ENCODE measurements at places on chromosomes 12 and 14.

- DNase-seq: no peak
Measured at GRCh38 chr12:99450036-99450630, 197.4 kb upstream of the GARIN6 start.

DNA sequence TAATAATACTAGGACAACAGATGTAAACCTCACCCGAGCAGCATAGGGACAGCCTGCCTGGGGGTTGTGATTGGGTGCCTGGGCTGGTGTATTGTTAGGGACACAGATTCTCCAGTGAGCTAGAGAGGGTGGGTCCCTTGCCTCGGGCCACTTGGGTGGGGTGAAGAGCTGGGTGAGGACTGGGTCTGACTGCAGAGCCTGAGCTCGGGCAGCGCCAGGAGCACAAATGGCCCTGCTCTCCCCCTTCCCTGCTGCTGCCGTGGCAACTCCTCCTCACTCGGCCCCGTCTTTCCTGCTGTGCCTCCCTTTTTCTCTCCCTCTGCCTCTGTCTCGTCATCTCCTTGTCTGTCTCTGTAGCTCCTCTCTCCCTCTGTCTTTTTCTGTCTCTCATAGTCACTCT is 115.4 kb downstream of the GLT1D1 start:
- no peak for DNase-seq

DNA sequence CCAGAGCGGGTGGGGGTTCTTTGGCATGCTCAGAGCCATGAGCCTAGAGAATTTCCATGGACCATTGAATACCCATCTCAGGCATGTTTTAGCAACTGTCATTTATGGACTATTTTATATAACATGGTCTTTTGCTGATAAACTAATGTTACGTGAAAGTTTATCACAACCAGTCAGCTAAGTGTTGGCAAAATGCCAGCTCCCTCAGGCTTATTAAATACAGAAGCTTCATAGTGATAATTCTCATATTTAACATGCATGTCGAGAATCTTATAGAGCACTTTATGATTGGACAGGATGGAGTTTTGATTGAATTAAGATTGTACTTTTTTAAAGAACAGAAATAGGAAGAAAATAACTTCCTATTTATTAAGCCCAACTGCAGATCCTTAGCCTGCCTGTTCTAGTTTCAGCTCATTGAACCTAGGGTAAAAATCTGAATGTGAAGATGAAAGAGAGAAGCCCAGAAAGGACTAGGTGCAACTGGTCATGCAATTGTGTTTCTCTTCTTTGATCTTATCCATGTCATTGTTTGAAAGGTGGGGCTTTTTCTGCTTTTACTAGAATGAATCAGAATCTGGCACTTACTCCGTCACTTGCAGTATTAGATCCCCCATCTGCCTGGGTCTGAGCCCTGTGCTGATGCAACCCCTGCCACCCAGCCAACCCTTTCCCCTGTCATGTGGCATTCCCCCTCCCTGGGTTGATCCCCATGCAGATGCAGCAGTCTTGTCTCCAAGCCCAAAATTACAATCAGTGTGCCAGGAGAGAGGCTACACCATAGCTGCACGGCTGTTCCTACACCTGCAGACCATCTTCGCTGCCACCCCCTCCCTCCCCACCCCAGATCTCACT is 134.6 kb upstream of the EVL start:
- no peak for DNase-seq

DNA sequence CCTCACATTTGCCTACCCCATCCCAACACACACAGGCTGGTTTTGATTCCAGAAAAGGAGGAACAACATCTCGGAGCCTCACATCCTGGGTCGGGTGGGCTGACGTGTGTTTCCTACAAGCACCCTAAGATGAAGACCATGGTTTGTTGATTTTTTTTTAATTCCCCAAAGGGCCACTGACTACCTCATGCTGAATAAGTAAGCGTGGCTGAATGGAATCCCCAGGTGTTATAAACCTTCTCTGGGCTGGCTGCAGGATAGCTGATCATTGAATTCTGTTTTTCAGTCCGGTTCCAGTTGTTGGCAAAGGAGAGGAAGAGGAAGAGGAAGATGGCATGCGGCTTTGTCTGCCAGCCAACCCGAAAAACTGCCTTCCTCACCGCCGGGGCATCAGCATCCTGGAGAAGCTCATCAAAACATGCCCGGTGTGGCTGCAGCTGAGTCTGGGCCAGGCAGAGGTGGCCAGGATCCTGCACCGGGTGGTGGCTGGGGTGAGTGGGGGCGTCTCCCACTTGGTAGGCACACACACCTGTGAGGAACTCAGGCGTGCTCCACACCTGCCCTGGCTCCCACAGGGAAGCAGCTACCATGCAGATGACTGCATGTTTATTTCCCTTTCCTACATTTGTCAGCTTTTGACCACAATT is 42.0 kb downstream of the RIN3 start:
- DNase-seq: no peak

- no peak for DNase-seq
Measured at GRCh38 chr12:128789356-128789929, 34.3 kb downstream of the SLC15A4 start.

GRCh38 chr12:67968321-67968720 is 20.9 kb upstream of the IFNG-AS1 start:
- DNase-seq: no peak

GRCh38 chr14:59305836-59306555 is 117.5 kb downstream of the DAAM1 start:
- DNase-seq: no peak

- peak; percentile 82 for DNase-seq
Measured at GRCh38 chr14:99671235-99672224, 12.6 kb upstream of the CYP46A1 start.

- DNase-seq: no peak
Measured at GRCh38 chr12:5232291-5232690, 188.6 kb downstream of the KCNA5 start.

DNA sequence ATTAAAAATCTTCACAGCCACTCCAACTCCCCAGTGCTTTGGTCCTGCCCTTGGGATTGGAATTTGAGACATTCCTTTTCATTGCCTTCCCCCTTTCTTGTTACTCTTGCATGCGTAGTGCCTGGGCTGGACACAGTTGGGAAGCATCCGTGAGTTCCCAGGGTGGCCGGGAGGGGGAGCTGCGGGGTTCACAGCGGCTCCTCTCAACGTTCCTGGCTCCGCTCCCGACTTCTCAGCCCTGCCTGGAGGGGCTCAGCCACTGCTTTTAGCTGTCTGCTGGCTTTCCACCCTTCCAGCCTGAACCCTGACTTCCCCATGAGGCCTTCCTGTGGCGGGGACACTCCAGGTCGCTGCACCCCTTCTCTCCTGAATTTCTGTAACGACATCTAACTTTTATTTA is 3.2 kb downstream of the TEX52 start:
- peak; percentile 85 for DNase-seq

- DNase-seq: no peak
Measured at GRCh38 chr12:3002646-3003045, 43.4 kb downstream of the TEAD4 start.

GRCh38 chr12:86565038-86565437 is 308.8 kb upstream of the MGAT4C start:
- DNase-seq: no peak

GRCh38 chr12:66587912-66588311 is 91.0 kb downstream of the GRIP1 start:
- DNase-seq: no peak

DNA sequence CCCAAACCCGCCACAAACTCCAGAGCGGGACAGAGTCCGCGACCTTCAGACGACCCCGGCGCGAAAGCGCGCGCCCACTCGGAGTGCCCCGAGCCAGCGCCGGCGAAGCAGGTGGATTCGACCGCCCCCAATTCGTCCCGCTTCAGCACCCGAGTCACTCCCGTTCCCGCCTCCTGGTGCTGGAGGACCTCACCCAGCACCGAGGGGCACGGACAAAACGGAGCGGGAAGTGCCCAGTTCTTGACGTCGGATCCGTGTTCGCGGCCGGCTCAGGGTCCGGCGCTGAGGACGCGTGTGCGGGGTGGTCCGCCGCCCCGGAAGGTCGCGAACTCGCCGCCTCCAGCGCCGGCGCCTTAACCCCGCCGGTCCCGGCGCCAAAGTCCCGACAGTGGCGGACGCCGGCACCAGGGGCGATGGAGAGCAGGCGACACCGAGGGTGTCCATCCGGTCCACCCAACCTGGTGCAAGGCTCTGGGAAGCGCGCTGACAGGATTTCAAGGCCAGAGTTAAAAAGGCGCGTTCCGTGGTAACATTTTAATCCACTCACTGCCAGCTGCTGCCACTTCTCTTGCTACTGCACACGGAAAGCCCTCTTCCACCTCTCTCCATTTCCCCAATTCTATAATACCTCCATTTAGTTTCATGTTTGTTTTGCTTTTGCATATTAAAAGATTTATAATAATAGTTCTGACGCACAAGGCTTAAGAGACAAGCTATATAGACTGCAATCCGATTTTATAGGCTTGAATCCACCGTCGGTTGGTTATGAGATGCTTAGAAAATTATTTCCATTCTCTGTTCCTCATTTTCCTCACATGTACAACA is 240.0 kb upstream of the CPNE8 start:
- DNase-seq: peak; percentile 21

- DNase-seq: no peak
Measured at GRCh38 chr12:78279567-78279966, 448.9 kb downstream of the NAV3 start.

DNA sequence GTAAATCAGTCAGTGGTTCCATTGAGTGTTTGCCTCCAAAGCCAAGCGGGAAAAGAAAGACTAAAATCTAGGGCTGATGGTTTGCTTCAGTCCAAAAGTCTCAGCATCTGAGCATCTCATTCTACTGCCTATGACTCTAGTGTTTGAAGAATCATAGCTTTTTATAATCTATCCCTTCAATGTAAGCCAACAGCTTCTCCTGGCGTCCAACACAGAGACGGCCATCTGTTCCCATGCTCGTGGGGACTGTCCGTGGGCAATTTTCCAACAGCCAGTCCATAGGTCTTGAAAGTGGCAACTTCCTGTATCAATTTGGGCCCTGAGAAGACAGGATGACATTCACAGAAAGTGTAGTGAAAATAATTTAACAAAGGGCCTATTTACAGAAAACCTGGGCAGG is 544.4 kb upstream of the TMEM132C start:
- no peak for DNase-seq

DNA sequence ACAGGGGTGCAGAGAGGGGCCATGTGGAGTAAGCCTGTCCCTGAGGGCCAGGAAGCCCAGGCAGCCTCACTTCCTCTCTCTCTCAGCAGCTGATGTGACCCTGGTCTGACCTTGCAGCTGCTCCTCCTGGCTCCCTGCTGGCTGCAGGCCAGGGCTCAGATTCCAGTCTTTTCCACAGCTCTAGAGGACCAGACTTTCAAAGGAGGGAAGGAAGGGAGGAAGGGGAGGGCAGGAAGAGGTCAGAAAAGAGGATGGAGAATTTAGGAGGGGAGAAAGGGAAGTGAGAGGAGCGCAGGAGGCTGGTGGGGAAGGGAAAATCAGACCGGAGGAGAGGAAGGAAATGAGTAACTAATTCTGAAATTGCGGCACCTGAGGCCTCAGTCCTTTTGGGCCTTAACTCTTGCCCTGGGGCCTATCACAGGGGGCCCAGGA is 40.9 kb upstream of the VASH1 start:
- peak; percentile 52 for DNase-seq

DNA sequence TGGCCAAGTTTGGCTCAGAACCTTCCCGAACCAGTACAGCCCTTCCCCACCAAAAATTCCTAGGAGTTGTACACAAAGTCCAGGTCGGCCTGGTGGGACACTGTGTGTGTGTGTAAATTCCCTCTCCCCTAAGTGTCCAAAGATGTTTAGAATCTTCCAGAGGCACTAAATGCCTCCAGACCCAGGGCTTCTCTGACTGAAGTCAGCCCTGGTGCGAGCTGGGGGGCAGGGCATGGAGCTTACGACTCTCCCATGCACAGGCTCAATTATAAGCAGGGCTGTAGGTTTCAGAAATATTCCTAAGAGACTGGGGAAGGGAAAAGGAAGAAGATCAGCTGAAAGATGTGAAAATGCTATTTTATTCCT is 106.9 kb upstream of the ATF7IP start:
- no peak for DNase-seq

GRCh38 chr12:52352951-52353350 is 14.3 kb downstream of the KRT85 start:
- DNase-seq: no peak

DNA sequence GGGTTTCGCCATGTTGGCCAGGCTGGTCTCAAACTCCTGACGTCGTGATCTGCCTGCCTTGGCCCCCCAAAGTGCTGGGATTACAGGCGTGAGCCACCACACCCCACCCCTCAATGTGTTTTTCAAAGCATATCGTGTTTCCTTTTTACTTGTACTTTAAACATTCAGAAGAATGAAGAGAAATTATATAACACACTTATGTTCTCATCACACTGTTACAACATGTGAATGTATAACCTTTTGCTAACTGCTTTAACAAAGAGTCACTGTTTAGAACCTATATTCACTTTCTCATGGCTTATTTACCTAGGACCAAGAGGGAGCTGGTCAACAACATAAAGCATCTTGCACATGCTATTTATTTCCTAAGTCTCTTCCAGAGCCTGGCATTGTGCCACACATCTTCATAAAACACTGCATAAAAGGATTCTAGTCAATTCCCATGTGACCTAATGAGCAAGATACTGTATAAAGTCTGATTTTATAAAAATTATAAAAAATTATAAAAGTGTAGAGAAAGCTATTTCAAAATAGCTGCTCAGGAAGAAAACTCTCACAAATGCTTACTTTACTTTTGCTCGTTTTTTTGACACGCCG is 16.0 kb upstream of the ACTR6 start:
- no peak for DNase-seq

GRCh38 chr14:59591641-59592370 is 15.2 kb upstream of the CCDC175 start:
- DNase-seq: no peak

DNA sequence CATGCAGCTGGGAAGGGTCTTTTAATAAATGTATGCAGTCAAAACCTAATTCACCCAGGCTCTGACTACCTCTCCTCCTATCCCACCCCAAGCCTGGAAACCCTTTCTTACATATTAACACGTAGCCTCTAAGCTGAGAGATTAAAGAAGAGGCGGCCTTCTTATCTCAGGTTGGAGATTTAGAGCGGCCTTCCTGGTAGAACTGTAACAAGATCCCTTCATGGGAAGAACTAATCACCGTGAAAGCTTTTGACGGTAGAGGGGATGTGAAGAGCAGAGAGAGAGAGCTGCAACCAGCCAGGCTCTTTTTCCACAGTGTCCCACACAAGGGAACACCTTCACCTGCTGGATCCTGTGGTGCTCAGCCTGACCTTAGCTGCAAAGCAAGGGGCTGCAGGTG is 367.4 kb downstream of the MED13L start:
- DNase-seq: no peak

DNA sequence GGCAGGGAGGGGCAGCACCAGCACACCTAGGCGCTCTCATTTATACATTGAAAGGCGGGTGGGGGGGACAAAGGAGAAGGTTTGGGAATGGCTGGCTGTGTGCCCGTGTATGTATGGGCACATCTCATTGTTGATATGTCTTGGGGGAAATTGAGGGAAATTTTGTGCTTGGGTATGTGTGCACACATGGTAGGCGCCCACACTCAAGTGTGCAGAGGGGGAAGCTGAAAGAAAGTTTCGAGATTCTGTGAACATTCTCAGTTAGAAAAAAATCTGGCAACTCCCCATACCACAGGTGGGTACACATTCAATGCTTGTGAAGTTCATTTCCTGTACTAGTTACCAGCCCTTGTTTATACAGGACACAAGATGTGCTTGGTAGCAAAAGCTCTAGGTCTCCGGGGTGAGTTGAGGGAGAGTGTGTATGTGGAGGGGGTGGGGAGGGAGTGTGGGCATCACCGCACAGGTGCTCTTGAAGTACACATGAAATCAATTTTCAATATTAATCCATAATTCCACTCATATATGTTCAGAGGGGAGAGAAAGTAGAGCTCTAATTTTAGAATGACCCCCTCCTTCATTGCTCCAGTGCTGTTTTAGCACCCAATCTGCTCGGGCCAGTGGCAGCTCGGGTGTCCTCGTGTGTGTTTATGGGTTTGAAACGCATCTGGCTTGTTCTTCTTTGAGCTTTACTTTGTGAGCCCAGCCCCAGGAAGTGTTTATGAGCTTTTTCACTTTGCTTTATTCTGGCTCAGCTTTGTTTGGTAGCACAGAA is 286.0 kb downstream of the ZFP36L1 start:
- DNase-seq: no peak
